Neural crest cell (in vitro differentiated cells): ENCODE measurements at places on chromosomes 12 and 14. TPM values are rescaled to one million over a fixed set of nuclear protein-coding genes. Genes with fewer than 3 reads are reported as not detected.

PLEKHD1 gene
- 0.14 TPM in 1 of 2 replicates, not detected in the other for total RNA-seq

CDKN3 gene
- 39.4 and 43.8 TPM in 2 replicates for total RNA-seq

LIN7A gene
- total RNA-seq = 5.8 and 6.2 TPM in 2 replicates

GRIN2B gene
- total RNA-seq = 1.0 and 1.1 TPM in 2 replicates

TESPA1 gene
- not detected in 2 replicates for total RNA-seq
